ENCODE measurements at places on chromosomes 7 and 10.

DNA sequence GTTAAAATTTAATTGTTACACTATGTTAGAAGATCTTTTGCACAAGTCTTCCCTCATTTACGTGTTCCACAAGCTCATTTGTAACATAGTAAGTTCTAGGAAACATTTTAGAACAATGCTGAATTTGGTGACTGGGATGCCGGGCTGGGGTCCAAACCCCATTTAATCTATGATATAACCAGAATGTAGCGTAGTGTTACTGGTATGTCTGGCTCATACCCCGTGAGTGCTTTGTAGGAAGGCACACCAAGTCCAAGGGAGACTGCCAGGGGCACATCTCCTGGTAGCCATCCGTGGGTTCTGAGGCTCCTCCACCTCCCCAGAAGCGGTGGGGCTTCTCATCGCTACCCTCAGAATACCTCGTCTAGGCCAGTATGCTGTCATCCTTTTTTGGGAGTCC is 21.3 kb upstream of the TMEM236 start:
- DNase-seq = no peak

- DNase-seq = no peak
These were observed 275.5 kb downstream of the PLXDC2 start for GRCh38 chr10:20091698-20092097.

GRCh38 chr7:155850766-155851678 is 38.8 kb upstream of the SHH start:
- DNase-seq = no peak

DNA sequence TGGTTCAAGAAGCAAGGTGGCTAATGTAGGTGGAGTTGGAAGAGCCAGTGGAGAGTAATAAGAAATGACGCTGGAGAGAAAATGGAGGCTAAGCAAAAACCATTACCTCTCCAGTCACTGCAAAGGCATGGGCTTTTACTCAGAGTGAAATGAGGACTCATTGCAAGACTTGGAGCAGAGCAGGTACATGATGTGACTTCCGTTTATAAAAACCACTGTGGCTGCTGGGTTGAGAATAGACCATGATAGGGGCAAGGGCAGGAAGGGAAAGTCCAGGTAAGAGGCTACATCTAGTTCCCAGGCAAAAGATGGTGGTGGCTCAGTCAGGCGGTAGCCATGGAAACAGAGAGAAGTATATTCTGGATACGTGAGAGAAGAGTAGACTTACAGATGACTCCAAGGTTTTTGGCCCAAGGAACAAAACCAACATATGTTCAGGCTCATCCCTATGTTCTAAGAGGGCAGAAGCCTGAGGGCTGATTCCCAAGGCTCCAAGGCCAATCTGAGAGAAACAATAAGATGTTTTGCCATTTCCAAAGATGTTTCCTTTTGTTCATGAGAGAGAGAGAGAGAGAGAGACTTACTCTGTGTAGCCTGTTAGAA is 21.5 kb upstream of the PDE1C start:
- DNase-seq = no peak

- DNase-seq = no peak
These were observed 692.1 kb downstream of the DNAJB9 start for GRCh38 chr7:109261781-109262180.

DNA sequence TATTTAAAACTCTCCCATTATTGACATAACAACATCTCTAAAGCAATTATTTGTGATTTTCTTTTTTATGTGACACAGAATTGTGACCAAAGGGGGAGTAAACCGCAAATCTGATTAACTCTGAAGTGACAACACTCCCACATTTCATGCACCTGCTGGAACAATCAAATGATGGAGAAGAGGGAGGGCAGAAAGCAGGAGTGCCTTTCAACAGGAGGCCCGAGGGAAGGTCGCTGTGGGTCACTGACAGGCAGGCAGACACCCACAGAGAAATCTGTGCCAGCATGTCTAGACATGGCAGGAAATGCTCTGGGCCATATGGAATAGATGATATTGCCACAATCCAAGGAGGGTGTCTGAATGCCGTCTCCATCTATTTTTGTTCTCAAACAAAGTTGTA is 247.3 kb downstream of the DOCK4 start:
- DNase-seq = no peak

All from stimulated activated CD8-positive, alpha-beta memory T cell treated with anti-CD3 and anti-CD28 coated beads, Interleukin-4, amount 100 ng/mL, for 4 hours (primary cell).